D721Med (cell line): ENCODE measurements at places on chromosomes 1 and 21.

- no peak for DNase-seq
Measured at GRCh38 chr1:147245586-147246021, 3.1 kb downstream of the CHD1L start.

- DNase-seq = no peak
Measured at GRCh38 chr21:42092771-42093170, 21.7 kb downstream of the UMODL1 start.

DNA sequence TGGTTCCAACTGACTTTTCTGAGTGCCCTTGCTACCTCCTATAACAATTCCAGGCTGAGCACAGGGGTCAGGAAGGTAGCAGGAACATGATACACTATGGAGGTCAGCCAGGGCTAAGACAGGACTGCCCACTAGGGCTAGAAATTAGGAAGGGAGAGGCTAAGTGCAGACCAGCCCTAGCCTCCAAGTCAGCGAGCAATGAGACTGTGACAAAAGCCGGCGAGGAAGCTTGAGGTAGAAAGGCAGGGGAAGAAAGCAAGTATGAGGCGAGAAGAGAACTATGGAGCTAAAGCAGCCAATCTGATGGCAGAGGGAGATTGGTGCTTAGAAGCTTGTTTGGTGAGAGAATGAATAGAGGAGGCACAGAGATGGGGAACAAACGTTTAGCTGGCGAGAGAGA is 4.7 kb downstream of the UROD start:
- DNase-seq = no peak

GRCh38 chr1:6962996-6963911 is 178.0 kb downstream of the CAMTA1 start:
- no peak for DNase-seq

DNA sequence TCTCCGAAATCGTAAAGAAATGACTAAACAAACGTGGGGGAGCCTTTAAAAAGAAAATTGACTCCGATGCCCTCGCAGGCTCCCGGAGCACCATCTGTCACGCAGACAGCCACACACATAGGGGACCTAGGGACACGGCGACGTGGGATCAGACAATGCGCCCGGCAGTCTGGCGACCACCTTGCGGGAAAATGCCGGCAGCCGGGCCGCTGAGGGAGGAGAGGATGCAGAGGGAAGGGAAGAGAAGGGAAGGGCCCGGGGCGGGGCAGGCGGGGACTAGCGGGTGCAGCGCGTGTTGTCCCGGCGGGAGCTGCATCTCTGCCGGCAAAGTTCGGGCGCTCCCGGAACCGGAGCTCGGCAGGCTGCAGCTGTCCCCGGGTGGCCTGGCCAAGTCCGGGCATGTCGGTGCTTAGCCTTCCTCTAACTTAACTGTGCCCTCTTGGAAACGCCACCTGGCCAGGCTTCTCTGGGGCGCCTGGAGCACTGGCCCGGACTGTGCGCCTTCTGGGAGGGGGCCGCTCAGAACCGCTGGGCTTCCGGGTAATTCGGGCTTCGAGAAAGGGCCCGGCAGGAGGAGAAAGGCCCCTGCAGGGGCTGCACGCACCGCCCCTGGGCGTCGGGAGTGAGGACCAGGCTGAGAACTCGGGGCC is 1.8 kb downstream of the NHLH2 start:
- no peak for DNase-seq

- no peak for DNase-seq
Measured at GRCh38 chr1:36537190-36537768, 54.6 kb upstream of the CSF3R start.

DNA sequence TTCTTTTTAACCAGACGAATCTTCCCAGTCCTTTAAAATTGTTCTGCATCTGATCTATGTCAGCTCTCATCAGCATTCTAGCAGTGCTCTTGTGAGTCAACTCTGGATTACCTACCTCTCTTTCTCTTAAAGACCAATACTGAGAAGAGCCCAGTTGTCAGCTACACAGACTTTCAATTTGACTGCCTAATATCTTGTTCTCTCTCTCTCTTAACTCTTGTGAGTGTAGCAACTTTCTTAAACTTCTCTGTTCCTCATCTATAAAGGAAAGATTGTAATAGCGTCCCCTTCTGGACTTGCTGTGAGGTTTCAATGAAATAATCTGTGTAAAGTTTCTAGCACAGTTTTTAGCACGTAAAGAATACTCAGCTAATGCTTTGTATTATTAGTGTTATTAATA is 499.3 kb upstream of the ADAMTS5 start:
- DNase-seq = no peak

- DNase-seq = no peak
Measured at GRCh38 chr1:166089804-166090203, 77.0 kb downstream of the FAM78B start.

DNA sequence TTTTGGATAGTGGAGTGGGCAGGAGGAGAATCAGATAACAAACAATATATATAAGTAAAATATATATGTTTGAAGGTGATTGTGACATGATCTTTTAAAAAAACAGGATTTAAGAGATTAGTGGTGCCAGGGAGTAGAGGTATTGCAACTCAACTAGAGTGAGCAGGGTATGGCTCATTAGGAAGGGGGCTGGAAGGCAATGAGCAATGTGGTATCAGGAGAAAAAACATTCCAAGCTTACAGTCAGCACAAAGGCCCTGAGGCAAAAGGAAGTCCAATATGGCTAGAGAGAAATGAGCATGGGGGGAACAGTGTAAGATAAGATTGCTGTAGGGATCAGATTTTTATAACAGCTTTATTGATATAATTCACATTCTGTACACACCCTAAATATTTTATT is 5.3 kb upstream of the GADD45A start:
- no peak for DNase-seq

DNA sequence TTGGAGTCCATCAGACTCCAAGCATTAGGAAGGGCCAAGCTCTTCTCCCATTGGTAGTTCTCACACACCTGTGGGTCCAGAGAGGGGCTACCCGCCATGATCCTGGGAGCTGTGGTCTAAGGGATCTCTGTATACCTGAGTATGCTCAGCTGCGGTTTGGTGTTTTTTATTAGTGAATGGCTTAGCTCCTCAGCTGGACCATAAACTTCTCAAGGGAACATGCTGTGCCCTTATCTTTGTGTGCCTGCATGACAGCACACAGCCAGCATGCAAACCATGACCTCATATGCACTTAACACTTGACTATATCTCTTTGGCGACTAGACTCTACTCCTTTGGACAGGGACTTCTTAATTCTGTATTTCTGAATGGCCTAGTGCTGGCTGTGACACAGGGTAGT is 94.5 kb downstream of the CD58 start:
- DNase-seq = no peak

- no peak for DNase-seq
Measured at GRCh38 chr1:147243228-147243685, 773 bp downstream of the CHD1L start.

DNA sequence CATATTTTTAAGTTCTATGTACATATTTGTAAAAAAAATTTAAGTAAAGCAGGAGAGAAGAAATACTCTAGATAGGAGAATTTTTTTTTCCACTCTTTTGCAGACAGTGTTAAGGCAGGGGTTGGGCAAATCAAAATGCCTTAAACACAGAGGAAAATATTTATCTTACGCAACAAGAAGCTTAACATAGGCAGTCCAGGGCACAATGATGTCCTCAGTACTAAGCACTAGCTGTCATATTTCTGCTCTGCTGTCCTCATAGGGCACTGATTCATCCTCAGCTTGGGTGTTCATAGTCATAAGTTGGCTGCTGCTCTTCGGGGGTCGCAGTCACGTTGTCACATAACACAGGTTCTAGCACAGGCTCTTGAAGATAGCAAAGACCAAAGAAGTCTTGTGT is 247.4 kb downstream of the PTBP2 start:
- DNase-seq = no peak

- DNase-seq = no peak
Measured at GRCh38 chr1:30758785-30759380, 1.3 kb upstream of the LAPTM5 start.

DNA sequence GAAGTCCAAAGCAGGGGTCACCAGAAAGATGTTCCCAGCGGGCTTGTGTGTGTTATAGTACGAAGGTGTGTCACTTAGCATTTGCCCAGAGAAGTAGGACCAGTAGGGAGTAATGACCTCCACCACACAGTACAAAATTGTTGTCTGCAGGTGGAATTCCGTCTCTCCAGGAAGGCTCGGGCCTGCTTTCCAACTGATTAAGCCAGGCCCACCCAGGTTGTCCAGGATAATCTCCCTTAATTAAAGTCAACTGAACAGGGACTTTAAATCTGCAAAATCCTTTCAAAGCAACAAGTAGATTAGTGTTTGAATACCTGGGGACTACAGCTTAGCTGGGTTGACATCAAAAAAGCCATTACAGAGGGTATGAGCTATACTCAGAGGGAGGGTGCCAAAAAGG is 131.3 kb downstream of the BACH1 start:
- DNase-seq = no peak

DNA sequence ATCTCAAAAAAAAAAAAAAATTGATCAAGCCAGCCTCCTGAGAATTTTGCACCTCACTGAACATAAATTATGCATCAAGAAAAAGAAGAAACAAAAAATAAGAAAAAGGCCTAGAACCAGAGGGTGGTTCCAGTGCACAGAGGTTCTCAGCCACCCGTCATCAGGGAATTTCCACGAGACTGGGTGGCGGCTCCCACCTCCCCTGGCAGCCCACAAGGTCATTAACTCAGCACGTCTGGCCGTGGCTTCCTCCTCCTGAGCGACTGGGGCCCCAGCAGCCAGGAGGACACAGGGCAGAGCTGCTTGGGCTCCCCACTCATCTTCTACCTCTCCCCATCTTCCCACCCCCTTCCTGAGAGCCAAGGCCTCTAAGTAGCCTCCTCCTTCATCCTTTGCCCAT is 15.7 kb upstream of the TMEM51 start:
- DNase-seq = no peak

DNA sequence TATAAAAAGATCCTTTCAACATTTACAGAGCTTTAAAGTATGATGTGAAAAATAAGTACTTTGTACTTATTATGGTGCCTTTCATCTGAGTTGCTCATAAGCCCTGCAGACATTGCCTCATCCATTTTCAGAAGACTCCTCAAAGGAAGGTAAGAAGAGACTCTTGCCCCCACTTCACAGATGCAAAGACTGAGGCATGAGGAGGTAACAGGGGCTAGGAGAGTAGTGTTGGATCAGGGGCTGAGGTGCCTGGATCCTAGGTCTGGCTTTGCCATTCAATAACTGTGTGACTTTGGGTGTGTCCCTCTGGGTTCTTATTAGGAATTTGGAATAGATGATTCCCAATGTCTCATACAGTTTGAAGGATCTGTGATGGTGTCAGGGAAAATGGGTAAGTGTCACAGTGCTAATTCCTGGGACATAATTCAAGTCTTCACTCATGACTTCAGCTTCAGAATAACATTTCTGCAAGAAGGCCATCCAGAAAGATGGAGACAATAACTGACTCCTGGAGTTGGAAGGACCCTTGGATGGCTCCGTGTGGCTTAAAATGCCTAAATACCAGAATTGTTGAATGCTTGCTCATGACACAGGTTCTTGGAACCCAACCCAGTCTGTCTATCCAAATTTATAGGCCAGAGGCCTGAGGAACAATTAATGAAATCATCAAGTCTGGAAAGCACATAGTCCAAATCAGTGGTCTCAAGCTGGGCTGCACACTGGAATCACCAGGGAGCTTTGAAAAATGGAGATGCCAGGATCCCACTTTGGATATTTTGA is 93.1 kb upstream of the RUNX1 start:
- DNase-seq = no peak

- no peak for DNase-seq
Measured at GRCh38 chr1:193311226-193311948, 125.0 kb upstream of the B3GALT2 start.

GRCh38 chr21:32817208-32817607 is 45.7 kb upstream of the PAXBP1 start:
- no peak for DNase-seq

- no peak for DNase-seq
Measured at GRCh38 chr1:115705085-115705951, 63.2 kb downstream of the CASQ2 start.

DNA sequence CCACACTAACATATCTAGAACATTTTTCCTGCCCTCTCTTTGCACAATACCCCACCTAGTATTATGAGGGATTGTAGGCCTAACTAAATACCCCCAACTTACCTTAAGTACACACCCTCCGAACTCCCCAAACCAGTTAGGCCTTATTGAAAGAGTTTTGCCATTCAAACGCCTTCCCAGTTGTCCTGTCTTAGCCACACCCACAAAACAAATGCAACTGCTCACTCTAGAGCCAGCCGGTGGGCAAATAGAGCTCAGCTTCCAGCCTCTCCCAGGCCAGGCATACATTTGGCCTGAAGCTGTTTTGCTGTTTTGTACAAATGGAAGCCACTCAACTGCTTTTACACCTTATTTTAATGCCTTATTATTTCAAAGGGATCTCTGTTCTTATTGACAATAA is 224.2 kb upstream of the RUNX1 start:
- DNase-seq = no peak

DNA sequence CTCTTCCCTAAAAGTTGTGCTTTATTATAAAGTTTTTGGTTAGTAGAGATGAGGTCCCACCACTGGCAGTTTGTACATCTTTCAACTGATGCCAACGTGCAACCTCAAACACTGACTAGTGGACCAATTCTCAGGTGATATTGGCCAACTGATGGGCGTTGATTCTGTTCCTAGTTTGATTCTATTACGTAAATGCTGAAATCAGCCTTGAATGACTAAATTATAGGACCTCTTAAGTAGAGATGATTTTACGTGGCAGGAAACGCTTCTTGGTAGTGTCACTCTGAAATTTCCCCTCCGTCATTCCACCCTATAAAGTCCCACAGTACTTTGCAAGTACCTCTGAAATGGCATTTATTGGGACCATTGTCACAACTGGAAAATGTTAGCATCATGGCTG is 8.8 kb upstream of the FNDC7 start:
- DNase-seq = no peak

DNA sequence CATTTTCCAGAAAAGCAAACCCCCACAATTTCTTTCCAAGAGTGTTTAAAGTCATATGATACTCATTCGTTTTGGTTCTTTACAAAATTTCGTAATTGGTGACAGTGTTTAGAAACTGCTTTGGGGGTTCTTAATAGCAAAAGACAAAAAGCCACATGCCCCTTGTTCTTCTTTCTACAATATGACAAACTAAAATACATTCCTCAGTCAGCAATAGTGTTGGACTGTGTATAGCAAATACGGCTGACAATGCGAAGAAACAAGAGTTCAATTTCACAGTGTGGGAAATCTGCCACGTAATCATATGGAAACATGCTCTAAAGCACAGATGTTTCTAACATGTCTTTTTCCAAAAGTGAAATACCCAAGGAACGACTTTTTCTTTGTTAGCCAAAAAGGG is 7.6 kb upstream of the IFNAR1 start:
- DNase-seq = no peak

- DNase-seq = no peak
Measured at GRCh38 chr1:157085421-157085820, 14.2 kb downstream of the ETV3L start.

GRCh38 chr21:17613242-17613676 is 558 bp upstream of the BTG3 start:
- DNase-seq = no peak

GRCh38 chr1:176469450-176470010 is 6.6 kb downstream of the PAPPA2 start:
- no peak for DNase-seq
